ENCODE measurements at places on chromosomes 6 and 20.

DNA sequence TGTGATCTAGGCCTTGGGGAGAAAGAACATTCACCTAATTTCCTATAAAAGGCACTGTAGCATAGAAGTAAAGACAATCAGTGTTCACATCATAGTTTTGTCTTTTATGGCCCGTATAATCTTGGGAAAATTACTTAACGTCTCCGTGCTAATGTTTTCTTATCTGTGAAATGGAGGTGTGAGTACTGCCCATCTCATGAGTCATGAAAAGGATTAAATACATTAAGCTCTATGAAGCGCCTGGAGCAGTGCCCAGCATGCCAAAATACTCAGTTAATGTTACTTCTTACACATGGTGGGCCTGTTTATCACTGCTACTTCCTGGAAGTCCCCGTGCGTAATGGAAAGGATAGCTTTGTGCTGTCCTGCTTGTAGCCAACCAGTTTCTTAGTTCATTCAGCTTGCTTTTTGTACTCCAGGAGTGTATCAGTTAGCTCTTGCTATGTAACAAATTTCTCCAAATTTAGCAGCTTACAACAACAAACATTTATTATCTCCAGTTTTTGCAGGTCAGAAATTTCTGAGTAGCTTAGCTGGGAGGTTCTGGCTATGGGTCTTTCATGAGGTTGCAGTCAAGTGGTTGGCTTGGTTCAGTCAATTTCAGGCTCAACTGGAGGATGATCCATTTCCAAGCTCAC lies 103.6 kb upstream of the BMP2 start:
- H3K27me3 ChIP-seq, result no peaks in the 10 kb centered on the region
- no peaks in the 10 kb centered on the region for H3K36me3 ChIP-seq
- no peak overlapping the region for H3K4me3 ChIP-seq
- no peak overlapping the region for H3K27ac ChIP-seq
- no peaks in the 10 kb centered on the region for H3K4me1 ChIP-seq

DNA sequence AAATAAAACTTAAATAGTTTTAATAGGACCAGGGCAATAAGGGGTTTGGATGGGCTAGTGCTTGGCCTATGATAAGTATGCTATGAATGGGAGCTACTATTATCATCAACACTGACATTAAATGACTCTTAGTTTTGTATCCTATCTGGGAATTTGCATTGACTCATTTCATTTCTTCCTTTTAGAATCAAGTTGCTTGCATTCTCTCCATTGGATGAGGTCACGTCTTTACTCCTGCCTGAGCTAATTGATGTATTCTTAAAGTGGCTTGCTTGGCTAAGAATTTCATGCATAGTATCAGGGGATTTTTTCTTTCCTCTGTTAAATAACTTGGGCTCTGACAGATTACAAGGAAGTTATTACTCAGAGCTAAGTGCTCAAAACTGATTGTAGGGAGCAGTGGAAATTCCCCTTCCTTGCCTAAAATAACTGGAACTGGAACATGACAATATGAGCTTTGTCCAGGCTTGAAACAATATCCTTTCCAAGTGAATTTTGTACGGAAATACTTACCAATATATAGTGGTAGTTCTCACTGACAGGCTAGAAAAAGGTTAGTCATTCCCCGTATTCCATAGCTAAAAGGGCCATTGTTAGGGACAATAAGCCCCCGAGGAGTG lies 169.9 kb downstream of the BCAS1 start:
- no peak overlapping the region for H3K4me3 ChIP-seq
- H3K27ac ChIP-seq, result no peak overlapping the region
- H3K36me3 ChIP-seq, result no peaks in the 10 kb centered on the region
- no peak for DNase-seq
- no peaks in the 10 kb centered on the region for H3K27me3 ChIP-seq

- no peaks in the 10 kb centered on the region for H3K27me3 ChIP-seq
- no peaks in the 10 kb centered on the region for H3K36me3 ChIP-seq
- DNase-seq, result no peak
Observed at GRCh38 chr6:73739096-73739495, 43.1 kb downstream of the CD109 start.

DNA sequence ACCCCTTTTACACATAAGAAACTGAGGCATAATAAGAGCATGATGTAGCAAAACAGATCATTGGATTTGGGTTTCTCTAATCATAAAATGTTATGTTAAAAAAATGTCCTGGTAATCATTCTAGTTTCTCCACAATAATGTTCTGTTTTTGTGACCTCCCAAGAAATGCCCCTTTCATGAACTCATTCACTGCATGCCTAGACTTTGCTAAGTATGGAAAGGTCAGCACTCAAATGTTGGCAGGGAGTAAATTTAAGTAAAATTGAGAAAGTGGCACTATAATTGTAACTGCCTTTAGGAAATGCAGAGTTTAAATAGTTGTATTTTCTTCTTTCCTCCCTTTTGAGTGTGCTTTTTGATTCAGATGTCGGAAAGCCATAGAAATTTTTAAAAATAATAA lies 48.5 kb upstream of the ID4 start:
- H3K27me3 ChIP-seq, result no peaks in the 10 kb centered on the region
- no peak for DNase-seq
- no peaks in the 10 kb centered on the region for H3K36me3 ChIP-seq
- no peak overlapping the region for H3K27ac ChIP-seq
- no peak overlapping the region for H3K4me3 ChIP-seq
- H3K4me1 ChIP-seq, result no peaks in the 10 kb centered on the region

DNA sequence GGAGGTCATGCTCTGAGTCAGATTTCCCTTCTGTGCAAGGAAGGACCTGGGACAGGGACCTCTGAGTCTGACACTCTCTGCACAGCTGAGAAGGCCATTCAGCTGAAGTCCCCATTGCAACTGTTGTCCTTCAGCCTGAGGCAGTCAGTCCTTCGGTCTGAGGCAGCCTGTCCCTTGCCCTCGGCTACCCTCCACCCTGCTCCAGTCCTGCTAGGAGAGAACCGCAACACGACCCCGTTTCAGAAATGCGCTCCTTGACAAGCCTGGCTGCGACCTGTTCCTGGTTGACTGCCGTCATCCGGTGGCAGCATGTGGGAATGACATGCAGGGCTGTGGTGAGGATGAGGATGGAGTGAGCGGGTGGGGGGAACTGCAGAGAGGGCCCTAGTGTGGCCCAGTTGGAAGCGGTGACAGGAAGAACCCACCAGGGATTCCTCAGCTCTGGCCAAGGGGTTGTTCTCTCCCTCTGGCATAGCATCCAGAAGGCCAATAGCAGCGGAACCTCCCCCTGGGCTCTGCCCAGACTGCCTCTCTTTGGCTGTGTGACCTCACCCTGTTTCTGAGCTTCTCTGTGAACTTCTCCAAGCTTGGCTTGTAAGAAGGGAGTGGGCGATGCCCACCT lies 40.3 kb upstream of the ANGPT4 start:
- H3K36me3 ChIP-seq, result no peaks in the 10 kb centered on the region
- H3K27ac ChIP-seq, result no peak overlapping the region
- no peaks in the 10 kb centered on the region for H3K4me1 ChIP-seq
- no peaks in the 10 kb centered on the region for H3K27me3 ChIP-seq
- peak; percentile 77 for DNase-seq

GRCh38 chr6:3876101-3876500 lies 26.9 kb downstream of the FAM50B start:
- no peaks in the 10 kb centered on the region for H3K4me1 ChIP-seq
- H3K27ac ChIP-seq, result no peak overlapping the region
- no peak overlapping the region for H3K4me3 ChIP-seq
